Activated T-cell treated with anti-CD3 and anti-CD28 coated beads, Interleukin-2, amount 50 U/mL, for 4 hours (primary cell): ENCODE measurements at places on chromosomes 11 and 22. TPM values are rescaled to one million over a fixed set of nuclear protein-coding genes. Genes with fewer than 3 reads are reported as not detected.

Gene MS4A7
- total RNA-seq, result not detected

Gene TECTA
- 0.20 TPM for total RNA-seq

Gene ALDH3B2
- total RNA-seq, result not detected

Gene ROBO4
- not detected for total RNA-seq

Gene DBX1
- not detected for total RNA-seq

Gene GAL
- total RNA-seq, result 3.6 TPM

Gene NNMT
- not detected for total RNA-seq
